ENCODE measurements at places on chromosomes 3 and 15.

DNA sequence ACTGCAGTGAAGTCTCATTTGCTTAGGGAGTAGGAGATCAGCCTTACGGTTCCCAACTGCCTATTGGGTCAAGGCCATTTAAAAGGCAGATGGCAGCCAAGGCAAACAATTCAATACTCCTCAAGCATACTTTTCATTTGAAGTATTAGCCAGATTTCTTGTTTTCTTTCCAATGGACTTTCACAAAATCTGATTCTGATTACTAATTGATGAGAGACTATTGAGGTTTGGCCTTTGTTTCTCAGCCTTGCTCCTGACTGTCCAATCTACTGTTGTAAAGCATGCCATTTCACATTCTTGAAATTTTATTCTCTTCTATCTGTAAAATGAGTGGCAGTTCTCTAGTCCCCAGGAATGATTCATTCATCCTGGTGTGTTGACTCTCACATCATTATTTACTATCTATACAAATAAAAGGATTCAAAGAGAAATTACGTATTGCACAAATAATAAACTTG is 166.2 kb upstream of the TGFBR2 start:
- no peak for DNase-seq

GRCh38 chr3:157805538-157805937 is 300.7 kb downstream of the SHOX2 start:
- no peak for DNase-seq

GRCh38 chr3:117893638-117894037 is 1141.0 kb downstream of the IGSF11 start:
- DNase-seq, result no peak

DNA sequence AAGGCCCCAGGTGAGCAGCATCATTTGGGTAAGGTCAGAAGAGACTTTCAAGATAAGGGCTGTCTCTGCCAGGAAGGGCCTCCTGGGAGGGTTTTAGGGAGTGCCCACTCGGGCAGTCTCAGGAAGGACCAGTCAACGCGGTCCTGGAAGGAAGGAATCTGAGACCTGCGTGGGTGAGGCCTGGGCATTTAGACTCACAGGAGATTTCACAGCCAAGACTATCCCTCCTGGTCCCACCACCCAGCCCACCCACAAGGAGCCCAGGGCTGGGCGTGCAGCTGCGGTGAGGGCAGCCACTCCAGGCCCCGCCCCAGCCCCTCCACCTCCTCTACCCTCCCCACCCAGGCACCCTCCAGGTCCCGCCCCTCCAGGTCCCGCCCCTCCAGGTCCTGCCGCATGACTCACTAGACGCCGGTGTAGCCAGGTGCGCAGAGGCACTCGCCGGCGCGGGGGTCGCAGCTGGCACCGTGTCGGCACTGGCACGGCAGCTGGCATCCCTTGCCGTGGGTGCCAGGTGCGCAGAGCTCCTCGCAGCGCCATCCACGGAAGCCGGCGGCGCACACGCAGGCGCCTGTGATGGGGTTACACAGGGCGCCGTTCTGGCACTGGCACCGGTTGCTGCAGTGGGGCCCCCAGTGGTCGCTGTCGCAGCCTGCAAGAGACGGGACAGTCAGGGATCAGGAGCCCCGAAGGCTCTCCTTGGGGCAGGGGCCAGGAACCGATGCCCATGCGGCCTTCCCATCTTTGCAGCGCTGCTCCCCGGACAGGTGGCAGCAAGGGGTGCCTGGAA is 112.7 kb downstream of the RAB11A start:
- no peak for DNase-seq

DNA sequence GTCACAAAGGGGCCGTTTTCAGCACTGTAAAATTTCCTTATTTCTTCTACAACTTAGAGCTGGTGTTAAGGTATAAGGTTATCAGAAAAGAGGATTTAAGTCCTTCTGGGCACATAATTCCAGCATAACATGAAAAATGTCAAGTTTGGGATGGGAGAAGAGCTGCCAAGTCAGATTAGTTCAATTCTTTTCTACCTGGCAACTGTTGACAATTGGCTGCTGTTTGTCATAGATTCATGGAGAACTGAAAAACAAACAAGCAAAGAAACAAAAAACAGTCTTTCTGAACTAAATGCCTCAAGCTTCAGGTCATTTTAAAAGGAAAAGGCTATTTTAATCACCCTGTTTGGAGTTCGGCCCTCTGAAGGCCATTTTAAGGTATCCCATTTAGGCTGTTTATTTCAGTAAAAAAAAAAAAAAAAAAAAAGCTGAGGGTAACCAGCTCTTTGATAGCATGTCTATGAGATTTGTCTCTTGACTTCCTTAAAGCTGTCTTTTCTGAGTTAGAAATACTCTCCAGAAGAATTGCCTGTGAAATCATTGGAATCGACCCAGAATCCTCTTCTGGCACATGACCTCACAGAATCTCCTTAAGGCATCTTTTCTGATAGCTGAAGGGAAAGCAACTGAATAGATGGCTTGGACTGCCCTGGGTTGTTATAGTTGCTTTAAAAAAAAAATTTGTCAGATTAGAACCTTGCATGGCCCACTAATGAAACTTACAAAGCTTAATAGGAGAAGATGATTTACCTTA is 173.3 kb downstream of the SEMA6D start:
- DNase-seq, result no peak

DNA sequence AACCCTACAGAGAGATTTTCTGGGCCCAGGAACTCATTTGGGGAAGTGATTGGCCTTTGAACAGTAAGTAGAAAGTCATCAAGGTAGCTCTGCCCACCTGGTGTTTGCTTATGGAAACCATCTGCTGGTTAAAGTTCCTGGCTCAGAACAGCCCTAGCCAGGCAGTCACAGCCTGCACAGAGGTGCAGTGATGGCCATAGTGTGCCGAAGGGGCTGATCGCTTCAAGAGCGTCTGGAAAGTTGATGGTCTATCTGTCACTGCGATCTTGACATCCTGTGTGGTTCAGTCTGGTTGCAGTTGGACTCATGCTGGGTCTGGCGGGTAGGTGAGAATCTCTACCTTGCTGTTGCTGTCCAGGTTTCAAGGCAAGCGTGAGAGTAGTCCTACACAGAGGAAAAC is 151.6 kb downstream of the SLCO3A1 start:
- no peak for DNase-seq

Measured in AG04450 (cell line).